ENCODE measurements at places on chromosomes 4 and X.
A peak's percentile ranks its signal among the peaks of the same experiment; 100 is the strongest.

DNA sequence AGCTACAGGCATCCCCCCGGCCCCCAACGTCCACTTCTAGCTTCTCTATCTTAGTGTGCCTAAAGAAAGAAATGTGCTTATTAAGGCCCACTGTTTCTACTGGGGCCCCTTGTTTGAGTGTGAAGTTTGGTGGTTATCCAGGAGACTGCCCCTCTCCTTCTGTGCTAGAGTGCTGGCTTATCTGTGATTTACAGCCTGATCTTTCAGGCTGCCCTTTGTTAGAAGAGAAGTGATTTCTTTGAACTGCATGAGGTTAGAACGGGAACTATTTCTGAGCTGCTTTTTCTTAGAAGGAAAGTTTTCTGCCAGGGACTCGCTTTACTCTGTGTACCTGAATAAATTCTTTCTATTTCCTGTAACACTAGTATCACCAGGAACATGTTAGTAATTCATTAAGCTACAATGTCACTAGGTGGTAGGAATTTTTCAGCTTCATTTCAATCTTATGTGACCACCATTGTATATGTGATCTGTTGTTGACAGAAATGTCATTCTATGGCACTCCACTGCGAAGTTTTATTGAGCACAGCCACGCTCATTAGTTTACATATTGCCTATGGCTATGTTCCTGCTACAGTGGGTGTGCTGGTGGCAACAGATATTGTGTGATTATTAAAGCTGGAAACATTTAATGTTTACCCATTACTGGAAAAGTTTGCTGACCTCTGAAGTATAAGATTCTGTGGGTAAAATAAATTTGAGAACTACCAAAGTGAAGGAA, 193.8 kb upstream of the CXorf51B start:
- no peaks in the 10 kb centered on the region for H3K4me1 ChIP-seq
- H3K36me3 ChIP-seq: no peaks in the 10 kb centered on the region
- H3K4me3 ChIP-seq: no peak overlapping the region
- no peak for DNase-seq
- no peak overlapping the region for H3K27ac ChIP-seq
- H3K27me3 ChIP-seq: no peaks in the 10 kb centered on the region

DNA sequence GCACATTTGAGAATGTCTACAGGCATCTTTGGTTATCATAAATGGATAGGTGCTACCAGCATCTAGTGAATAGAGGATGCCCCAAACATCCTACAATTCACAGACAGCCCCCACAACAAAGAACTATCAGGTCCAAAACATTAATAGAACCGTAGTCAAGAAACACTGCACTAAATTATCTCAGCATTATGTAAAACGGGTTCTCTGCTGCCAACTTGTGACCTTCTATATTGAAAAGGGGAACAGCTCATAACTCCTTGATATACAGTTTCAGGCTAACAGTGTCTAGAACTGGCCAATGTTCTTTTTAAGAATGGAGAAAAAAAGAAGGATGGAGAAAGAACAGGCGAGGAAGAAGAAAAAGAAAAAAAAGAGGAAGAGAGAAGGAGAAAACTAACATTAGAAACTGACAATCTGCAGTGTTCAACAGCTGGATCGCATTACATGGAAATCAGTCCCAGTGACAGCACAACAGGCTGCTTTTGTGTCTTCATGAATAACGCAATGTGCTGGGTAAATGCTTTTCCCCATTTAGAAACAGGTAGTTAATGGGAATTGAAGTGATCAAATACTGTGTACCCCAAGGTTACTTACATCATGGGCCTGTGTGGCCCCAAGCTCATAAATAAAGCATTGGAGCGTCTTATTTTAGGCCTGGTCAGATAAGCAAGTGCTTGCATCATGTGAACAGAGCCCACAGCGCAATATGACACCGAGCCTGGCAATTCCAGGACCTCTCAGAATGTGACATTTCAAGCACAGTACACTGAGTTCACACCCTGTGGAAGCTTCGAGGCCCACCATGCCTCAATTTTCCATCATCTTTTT, 339.5 kb downstream of the DHX15 start:
- H3K27me3 ChIP-seq: no peaks in the 10 kb centered on the region
- no peak for DNase-seq
- H3K4me3 ChIP-seq: no peak overlapping the region
- no peaks in the 10 kb centered on the region for H3K36me3 ChIP-seq

DNA sequence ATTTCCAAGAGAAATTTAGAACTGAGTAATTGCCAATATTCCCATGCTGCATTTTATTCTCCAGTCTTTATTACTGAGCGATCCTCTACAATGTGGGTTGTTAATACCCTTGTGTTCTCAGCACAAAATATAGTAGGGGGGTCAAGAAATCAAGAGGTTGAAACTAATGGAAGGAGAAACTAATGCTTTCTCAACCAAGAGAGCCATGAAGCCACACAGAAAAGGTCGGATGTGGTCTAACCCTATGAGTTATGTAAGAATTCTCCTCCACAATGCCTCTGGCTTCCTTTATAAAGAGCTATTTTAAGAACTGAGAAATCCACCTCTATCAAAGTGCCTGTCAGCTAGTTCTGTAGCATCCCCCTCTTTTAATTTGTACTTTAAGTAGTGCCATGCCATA, 268.5 kb downstream of the CHIC1 start:
- H3K36me3 ChIP-seq: no peaks in the 10 kb centered on the region
- no peaks in the 10 kb centered on the region for H3K27me3 ChIP-seq
- H3K4me1 ChIP-seq: no peaks in the 10 kb centered on the region
- no peak for DNase-seq
- H3K4me3 ChIP-seq: no peak overlapping the region

GRCh38 chr4:136803433-136803832, 728.9 kb downstream of the PCDH18 start:
- no peak overlapping the region for H3K4me3 ChIP-seq
- DNase-seq: no peak
- no peaks in the 10 kb centered on the region for H3K36me3 ChIP-seq
- H3K27ac ChIP-seq: no peak overlapping the region

DNA sequence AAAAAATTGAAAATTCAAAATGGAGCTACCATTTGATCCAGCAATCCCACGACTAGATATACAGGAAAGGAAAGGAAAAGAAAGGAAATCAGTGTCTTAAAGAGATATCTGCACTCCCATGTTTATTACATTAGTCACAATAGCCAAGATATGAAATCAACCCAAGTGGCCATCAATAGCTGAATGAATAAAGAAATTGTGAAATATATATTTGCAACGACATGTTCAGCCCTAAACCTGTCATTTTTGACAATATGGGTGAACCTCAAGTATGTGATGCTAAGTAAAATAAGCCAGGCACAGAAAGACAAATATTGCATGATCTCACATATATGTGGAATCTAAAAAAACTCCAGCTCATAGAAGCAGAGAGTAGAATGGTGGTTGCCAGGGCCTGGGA, 155.1 kb downstream of the ANXA5 start:
- no peak for DNase-seq
- H3K27me3 ChIP-seq: peaks cover 4% of the 10 kb centered on the region
- H3K4me1 ChIP-seq: no peaks in the 10 kb centered on the region
- H3K27ac ChIP-seq: no peak overlapping the region
- H3K4me3 ChIP-seq: no peak overlapping the region

DNA sequence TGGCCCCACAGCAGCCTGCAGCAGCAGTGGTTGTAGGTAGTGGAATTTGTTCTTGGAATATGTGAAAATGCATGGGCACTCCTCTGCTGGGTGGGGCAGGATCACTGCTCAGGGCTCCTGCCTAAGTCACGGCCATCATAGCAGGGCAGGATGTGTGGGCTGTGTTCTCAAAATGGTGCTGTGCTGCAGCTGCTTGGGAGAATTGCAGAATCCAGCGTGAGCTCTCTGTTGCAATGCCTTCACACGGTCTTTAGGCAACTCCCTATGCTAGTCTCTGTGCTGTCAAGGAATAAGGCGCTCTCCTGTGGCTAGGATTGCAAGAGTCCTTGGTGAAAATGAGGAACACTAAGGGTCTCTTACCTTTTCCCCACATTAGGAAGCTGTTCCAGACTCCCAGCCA, 42.9 kb downstream of the F8 start:
- no peaks in the 10 kb centered on the region for H3K27me3 ChIP-seq
- H3K27ac ChIP-seq: no peak overlapping the region
- no peak overlapping the region for H3K4me3 ChIP-seq
- peaks cover 4% of the 10 kb centered on the region for H3K4me1 ChIP-seq

DNA sequence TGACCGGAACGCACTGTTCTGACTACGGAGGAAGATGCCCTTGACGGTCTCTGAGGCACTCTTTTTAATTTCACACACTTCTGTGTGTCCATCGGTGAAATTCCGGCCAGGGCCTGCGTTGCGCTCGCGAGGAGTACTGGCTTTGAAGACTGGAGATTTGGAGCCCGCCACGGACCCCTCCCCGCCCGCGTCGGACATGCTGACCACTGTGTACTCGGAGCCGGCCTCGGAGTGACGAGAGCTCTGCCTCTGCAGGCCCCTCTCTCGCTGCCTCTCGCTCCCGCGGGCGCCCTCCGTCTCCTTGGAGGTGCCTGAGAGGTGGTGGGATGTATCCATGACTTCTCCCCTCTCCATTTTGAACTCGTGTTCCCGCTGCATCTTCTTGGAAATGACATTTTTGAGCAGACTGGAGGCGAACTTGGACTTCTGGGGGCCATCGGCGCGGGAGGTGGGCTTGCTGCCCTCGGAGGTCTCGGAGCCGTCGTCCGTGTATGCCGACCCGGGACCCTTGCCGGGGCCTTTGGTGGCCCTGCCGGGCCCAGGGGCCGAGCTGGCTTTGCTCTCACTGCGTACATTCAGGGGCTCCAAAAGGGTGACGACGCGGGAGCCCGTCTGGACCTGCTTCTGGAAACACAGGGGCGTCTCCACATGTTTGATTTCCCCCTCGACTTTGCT, 5.7 kb downstream of the C4orf54 start:
- H3K27ac ChIP-seq: no peak overlapping the region
- H3K36me3 ChIP-seq: no peaks in the 10 kb centered on the region
- H3K4me1 ChIP-seq: no peaks in the 10 kb centered on the region
- H3K27me3 ChIP-seq: no peaks in the 10 kb centered on the region

- H3K4me1 ChIP-seq: no peaks in the 10 kb centered on the region
- no peaks in the 10 kb centered on the region for H3K36me3 ChIP-seq
- DNase-seq: no peak
- no peaks in the 10 kb centered on the region for H3K27me3 ChIP-seq
- H3K4me3 ChIP-seq: no peak overlapping the region
Observed at GRCh38 chr4:135917011-135917410, 1615.3 kb downstream of the PCDH18 start.

DNA sequence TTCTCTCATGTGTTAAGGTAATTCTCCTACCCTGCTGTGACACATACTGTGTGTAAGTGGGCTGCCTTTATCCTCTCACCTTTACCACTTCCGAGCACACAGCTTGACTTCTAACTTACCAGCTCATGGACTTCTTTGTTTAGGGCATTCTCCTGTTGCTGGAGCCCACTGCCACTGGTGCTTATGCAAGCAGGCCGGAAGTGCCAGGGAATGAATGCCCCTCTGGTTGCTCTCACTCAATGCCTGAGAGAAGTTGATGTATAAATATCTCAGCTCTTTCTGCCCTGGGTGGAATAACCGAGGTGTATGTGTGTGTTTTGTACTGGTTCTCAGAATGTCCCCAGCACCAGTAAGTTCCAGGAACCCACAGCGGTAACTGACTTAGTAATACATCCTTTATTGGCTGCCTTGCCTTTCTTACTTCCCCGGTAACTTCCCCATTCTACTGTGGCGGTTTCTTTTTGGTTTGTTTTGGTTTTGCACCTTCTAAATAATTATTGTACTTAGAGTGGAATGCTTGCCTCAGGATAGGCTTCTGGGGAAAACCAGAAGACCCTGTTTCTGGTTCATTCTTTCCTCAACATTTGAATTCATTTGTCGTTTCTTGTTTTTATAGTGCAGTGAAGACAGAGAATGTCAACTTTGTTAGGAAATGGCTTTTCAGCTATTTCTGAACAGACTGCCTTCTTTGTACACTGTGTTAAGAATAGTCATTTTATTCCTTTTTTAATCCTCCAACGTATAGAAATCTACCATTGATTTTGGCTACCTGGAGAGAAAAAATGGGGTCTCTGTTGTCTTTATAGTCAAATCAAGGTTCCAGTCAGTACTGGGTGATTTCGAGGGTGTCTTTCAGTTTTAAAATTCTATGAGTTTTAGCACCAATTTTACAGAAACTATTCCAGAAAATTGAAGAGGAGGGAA, 45.4 kb downstream of the CXorf58 start:
- H3K4me1 ChIP-seq: peaks cover 26% of the 10 kb centered on the region
- DNase-seq: peak; percentile 26
- H3K27ac ChIP-seq: peak overlapping the region; percentile 86
- H3K4me3 ChIP-seq: peak overlapping the region; percentile 78
- no peaks in the 10 kb centered on the region for H3K27me3 ChIP-seq

DNA sequence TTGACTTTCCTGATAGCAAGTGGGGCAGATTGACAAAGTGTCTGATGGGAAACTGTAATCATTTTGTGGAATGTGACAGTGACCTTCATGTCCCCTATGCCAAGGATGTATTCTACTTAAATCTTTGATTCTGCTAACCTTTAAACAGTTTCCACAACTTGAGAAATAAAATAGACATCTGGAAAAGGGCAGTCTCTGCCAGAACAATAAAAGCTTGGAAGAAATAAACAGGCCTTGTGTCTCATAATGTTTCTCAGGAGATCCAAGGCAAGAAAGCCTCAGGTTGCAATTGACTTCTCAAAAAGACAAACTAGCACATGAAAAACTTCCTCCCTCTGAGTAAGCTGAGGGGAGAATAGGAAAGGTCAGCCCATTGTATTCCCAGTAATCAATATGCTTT, 174.9 kb downstream of the FSTL5 start:
- no peak overlapping the region for H3K4me3 ChIP-seq
- H3K36me3 ChIP-seq: no peaks in the 10 kb centered on the region
- no peaks in the 10 kb centered on the region for H3K27me3 ChIP-seq
- no peak for DNase-seq
- H3K4me1 ChIP-seq: no peaks in the 10 kb centered on the region
- no peak overlapping the region for H3K27ac ChIP-seq

DNA sequence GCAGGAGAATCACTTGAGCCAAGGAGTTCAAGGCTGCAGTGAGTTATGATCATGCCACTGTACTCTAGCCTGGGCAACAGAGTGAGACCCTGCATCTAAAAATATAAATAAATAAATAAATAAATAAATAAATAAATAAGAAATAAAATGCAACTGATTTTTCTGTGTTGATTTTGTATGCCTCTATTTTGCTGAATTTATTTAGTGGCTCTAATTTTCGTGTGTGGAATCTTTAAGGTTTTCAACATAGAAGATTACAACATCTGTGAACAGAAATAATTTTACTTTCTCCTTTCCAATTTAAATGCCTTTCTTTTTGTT, 30.9 kb upstream of the ABCG2 start:
- H3K27me3 ChIP-seq: peaks cover 4% of the 10 kb centered on the region
- no peak overlapping the region for H3K27ac ChIP-seq
- H3K4me3 ChIP-seq: no peak overlapping the region

DNA sequence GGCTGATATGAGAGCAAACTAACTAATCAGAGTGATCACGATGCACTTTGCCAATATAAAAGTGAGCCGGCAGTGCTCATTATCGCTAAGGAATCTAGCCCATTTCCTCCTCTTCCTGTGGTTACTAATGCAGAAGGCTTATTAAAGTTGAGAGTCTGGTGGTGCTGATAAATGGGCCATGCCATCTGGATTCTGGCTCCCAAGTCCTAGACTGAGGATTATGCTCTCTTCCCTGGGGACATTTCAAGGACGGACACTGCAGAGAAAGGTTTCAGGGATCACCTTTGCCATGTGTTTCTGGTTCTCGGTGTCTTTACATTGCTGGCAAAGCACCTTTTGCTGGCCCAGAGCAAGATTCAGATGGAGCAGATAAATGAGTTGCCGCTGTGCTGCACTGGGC, 85.3 kb downstream of the RTL5 start:
- DNase-seq: no peak
- peaks cover 2% of the 10 kb centered on the region for H3K27me3 ChIP-seq
- H3K4me3 ChIP-seq: no peak overlapping the region
- peaks cover 5% of the 10 kb centered on the region for H3K4me1 ChIP-seq

- no peak overlapping the region for H3K27ac ChIP-seq
- peaks cover 10% of the 10 kb centered on the region for H3K4me1 ChIP-seq
- no peaks in the 10 kb centered on the region for H3K36me3 ChIP-seq
- H3K27me3 ChIP-seq: peaks cover 3% of the 10 kb centered on the region
- DNase-seq: no peak
Observed at GRCh38 chrX:52265713-52266112, 81.0 kb downstream of the MAGED4 start.

Measured in activated naive CD8-positive, alpha-beta T cell treated with anti-CD3 and anti-CD28 coated beads, Interleukin-2, amount 50 U/mL, for 24 hours (primary cell).